ENCODE measurements at places on chromosomes 2 and 18.
A peak's percentile ranks its signal among the peaks of the same experiment; 100 is the strongest.

GRCh38 chr2:98277162-98277859 lies 68.9 kb upstream of the CNGA3 start:
- DNase-seq: no peak

DNA sequence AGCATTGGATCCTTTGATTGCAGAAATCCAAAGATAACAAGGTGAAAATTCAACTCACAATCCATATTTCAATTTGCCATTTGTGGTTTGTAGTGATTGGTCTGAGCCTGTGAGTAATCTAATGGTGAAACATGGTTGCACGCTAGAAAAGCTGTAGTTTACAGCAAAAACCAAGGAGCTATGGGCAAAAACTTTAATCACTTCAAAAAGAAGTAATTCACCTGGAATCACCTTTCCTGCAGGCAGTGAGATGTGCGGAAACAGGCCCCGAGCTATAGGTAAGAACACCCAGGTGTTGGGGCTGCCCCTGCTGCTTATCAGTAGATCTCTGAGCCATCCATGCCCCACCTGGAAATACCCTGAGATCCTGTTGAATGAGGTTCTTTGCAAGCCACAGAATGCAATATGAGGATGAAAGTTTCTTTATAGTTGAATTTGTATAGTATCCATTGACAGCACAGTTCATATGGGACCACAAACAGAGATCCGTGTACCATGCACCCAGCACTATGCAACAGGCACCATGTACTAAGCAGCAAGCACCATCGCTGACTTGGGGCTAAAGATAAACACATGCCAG lies 208.2 kb downstream of the SPP2 start:
- no peak for DNase-seq

DNA sequence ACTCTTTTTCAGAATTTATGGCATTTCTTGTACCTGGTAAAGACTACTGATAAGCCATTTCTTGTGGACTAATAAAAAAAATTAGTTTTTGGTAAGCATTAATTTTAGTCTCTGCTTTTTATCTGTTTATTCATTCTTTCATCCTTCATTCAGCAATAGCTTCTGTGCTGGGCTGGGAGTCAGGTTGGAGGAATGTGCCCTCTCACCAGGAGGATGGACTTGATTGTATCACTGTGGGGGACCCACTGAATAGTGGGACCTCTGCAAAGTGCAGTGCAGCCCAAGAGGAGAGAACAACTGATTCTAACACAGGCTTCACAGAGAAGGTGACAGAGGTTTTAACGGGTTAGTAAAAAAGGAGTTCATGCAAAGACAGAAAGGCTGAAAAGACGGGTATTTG lies 39.1 kb downstream of the CDC42EP3 start:
- no peak for DNase-seq

DNA sequence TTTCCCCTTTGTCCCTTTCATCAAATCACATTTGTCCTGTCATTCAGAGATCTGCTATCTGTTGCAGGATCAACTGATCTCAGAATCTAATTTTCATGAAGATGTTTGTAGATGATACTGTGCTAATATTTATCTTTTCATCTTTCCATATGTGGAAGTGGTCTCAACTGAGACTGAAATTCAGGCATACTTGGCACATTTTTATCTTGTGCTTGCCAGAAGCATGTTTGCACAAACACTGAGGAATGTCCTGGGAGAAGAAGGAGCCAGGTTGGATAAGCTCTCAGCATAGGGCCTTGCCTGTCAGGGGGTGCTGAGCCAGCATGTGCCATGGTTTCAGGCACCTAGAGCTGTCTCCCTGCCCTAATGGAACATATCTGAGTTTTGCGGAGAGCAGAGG lies 24.5 kb upstream of the MMADHC start:
- DNase-seq: no peak

GRCh38 chr2:33588232-33588631 lies 10.9 kb downstream of the FAM98A start:
- DNase-seq: no peak

- no peak for DNase-seq
Observed at GRCh38 chr2:241888641-241889040, 19.1 kb downstream of the RTP5 start.

DNA sequence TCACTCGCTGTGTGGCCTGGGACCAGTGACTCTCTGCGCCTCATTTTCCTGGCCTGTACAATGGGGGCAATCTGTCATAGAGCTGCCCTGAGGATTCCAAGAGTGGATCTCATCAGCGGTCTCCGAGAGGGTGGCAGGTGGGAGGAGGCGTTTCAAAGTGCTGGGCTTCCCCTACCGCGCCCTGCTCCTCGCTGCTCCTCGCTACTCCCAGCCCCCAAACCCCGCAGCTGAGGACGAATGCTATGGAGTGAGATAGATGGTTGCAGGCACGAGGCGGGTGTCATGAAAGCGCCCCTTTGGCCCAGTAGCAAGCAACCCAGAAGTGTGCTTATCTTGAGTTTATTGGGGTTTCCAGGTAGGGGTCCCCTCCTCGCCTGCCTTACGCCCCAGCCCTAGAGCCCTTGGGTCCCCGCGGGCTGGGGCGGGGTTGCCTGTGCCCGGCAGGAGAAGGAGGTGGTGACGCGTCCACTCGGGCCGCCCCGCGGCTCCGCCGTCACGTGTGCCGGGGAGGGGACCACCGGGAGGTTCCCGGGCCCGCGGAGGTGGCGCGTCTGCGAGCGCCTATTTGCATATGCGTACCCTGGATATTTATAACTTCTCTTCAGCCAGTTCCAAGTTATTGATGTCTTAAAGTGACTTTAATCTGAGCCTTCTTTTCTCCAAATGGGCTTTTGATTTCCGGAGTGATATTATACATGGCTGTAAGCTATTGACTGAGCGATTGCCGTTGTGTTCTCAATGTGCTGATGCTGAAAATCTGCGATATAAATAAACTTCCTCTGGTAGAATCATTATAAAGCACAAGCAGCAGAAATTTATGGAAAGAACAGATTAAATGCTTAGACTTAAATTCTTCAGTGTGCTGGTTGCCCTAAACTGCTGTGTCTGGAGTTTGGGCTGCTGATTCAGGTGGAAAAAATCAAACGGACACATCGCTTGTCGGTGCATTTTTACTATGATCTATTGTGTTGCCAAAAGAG lies 263.7 kb downstream of the ATAD2B start:
- DNase-seq: no peak

DNA sequence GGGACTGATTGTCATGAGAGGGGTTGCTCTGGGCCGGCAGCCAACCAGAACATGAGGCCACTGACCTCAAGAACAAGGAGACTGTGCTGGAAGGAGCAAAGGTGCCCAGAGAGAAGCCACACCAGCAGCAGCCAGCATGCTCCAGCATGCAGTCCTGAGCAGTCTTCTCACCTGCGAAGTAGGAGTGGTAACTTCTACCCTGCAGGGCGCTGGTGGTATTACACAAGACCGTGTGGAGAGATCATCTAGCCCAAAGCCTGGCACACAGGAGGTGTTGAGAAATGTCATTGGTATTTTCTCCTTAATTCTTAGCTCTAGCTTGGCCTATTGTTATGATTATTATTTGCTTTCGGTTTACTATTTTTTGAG lies 132.7 kb downstream of the TSN start:
- DNase-seq: peak; percentile 58

GRCh38 chr2:133581010-133581760 lies 12.9 kb upstream of the NCKAP5 start:
- no peak for DNase-seq

GRCh38 chr2:8409461-8410260 lies 272.2 kb upstream of the ID2 start:
- no peak for DNase-seq

DNA sequence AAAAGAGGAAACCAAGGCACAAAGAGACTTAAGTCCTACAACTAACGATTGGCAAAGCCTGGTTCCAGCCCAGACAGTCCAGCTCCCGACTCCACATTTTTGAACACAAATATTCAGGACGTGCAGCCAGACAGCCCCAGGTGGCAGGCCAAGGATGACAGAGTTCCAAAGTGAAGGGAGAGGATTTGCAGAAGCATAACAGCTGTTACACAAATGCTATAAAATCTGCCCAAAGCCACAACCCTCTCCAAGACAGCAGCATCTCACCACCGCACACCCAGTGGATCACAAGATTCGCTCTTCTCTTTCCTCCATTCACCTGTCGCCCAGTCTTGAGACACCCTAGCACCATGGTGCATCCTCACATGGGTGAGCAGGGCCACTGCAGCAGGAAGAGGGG lies 227.1 kb upstream of the ID2 start:
- DNase-seq: no peak

DNA sequence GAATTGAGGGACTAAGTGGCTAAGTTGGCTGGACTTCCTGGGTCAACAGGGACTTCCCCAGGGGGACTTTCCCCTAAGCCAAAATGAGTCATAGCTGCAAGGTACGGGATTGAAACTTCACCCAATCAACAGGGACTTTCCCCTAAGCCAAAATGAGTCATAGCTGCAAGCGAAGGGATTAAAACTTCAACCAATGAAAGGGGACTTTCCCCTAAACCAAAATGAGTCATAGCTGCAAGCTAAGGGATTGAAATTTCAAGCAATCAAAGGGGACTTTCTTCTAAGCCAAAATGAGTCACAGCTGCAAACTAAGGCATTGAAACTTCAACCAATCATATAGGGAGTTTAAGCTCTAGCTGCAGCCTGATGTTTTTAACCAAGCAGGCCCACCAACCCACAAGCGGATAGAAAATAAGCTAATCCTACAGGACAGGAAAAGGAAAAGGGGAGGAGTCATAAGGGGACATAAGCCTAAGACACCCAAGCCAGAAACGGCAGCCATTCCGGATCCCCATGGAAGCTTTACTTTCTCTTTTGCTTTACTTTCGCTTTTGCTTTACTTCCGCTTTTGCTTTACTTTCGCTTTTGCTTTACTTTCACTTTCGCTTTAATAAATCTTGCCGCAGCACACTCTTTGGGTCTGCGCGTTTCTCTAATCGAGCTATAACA lies 1375.4 kb upstream of the CELF4 start:
- peak; percentile 16 for DNase-seq

GRCh38 chr18:21363348-21363747 lies 121.3 kb downstream of the GREB1L start:
- no peak for DNase-seq

- no peak for DNase-seq
Observed at GRCh38 chr2:207150284-207150683, 15.5 kb downstream of the KLF7 start.

DNA sequence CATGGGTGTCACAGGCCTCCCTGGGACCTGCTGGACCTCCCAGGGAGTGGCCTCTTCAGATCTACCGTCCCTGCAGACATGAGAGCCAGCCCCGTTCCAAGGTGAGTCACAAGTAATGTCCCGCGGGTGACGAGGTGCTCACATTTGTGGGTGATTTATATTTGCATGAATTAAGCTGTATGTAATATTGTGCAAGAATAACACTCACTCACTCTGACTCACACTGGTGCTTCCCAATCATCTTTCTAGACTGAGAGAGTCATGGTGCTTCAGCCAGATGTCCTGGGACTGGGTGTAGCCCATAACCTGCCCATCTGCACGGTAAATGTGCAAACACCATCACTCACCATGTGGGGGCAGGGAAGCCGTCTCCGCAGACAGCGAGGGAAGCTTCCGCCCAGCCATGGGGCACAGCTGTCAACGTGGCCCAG lies 347.5 kb upstream of the SALL3 start:
- DNase-seq: no peak

GRCh38 chr2:217559084-217559483 lies 443.7 kb downstream of the TNS1 start:
- no peak for DNase-seq

- no peak for DNase-seq
Observed at GRCh38 chr2:230807729-230808128, 57.0 kb upstream of the ITM2C start.

DNA sequence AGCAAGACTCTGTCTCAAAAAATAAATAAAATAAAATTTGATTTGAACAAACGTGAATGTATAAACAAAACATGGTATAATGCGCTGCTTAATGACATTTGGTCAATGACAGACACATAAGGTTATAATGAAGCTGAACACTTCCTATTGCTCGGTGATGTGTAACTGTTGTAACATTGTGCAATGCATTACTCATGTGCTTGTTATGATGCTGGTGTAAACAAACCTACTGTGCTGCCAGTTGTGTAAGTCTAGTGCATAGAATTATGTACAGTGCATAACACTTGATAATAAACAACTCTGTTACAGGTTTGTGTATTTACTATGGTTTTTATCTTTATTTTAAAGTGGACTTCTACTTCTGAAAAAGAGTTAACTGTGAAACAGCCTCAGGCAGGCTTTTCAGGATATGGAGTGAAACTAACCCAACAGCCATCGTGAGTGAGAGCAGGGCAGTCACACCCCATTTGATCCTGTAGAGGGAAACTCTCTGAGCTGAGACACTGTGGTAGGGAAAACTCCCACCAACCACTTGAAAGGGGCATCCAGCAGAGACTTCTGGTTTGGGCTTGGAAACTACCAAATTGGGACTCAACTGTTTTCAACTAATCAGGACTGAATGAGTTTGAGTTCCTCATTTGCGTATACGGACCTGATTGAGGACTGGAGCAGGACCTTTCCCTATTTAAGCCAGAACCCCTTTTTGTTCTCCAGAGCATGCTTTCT lies 8.7 kb upstream of the RPRD1A start:
- DNase-seq: peak; percentile 26

DNA sequence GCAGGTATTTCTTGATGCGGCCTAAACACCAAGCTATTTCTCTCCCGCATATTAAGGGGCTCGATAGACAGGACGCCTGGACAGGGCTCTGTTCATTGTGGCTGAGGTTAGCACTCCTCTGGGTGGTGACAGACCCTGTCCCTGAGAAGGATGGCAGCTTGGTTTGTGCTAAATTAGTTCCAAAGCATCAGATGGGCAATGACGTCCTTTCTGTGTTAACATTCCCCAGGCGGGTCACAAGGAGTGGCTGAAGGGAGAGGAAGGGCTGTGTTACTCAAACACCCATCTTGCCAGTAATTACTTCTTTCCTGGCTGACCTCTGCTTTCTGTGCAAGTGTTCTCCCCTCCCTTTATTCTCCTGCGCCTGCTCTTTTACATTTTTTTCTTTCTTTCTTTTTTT lies 75.0 kb downstream of the TMEM247 start:
- no peak for DNase-seq

DNA sequence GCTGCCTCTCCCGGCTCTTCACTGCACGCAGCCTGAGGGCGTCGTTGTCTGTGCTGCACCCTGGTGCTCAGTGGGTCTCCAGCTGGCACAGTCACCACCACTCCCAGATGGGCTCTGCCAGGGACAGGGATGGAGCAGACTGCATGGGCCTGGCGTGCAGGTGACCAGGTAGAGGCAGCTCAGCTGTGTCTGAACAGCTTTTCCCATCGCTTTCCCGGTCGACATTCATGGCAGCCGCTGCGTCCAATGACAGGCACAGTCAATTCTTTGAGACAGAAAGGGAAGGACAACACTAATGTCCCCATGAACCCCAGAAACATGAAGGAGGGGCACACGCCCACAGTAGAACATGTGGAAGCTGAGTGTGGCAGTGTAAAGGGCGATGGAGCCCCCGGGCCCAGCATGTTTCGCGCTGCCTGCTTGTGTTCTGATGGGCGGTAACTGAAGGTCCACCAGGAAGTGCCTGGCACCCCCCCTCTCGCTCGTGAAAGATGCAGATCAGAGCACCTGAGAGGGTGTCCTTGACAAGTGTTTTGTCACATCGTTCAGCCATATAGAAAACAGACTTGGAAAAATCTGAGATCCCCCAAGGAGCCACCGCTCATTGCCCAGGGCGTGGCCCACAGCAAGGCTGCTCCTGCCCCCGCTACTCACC lies 122.4 kb downstream of the NFATC1 start:
- no peak for DNase-seq

GRCh38 chr2:84776011-84776410 lies 104.9 kb downstream of the TRABD2A start:
- DNase-seq: no peak

- DNase-seq: no peak
Observed at GRCh38 chr2:107285621-107286299, 399.8 kb upstream of the ST6GAL2 start.

GRCh38 chr2:45774688-45775244 lies 123.3 kb downstream of the PRKCE start:
- DNase-seq: no peak
